Nephron progenitor cell (in vitro differentiated cells): ENCODE measurements at places on chromosomes 6 and 20.

- no peak for DNase-seq
Observed at GRCh38 chr6:113626475-113626874, 230.7 kb upstream of the MARCKS start.

DNA sequence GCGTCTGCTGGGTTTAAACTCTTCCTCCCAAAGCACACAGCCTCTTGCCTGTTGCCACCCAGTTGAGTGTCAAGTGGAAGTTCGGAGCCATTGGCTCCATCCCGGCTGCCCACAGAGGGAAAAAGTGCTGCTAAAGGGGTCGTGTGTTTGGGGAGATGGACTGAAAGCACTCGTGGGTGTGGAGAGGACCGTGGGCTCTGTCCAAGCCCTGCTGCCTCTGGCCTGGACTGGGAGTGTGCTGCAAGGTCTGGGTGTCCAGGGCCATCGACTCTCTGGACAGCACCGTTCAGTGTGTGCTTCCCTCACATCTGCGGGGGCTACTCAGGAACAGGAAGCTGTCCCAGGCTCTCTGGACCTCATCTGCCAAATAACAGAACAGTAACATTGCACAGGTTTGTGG, 269.3 kb downstream of the DLL1 start:
- no peak for DNase-seq

GRCh38 chr20:59692139-59692538, 87.8 kb downstream of the PHACTR3 start:
- DNase-seq: no peak

- DNase-seq: no peak
Observed at GRCh38 chr6:74765486-74765885, 440.4 kb downstream of the COL12A1 start.

DNA sequence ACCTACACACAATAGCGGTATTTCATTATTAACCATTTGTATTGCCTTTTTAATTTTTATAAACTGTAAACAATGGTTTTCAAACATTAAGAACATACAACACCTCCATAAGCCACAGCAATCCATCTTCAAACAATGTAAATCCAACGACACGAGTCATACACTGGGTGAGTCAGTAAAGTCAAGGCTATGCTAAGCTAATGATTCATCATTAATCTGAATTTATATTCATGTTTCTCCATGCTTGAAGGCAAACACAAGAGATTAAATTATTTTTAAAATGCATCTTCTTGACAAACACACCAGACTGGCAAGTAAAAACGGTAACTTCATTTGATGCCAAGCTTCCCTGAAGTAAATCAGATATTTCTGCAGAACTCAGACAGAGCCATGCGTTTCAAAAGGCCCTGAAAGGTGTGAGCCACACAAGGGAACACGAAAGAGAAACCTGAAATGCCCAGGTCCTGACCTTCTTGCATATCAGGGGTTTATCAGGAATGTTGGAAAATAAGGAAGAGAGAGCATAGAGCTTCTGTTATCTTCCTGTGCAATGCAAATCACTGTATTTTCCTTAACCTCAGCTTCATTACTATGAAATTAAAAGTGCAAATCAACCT, 162.5 kb downstream of the ALDH8A1 start:
- DNase-seq: no peak

GRCh38 chr6:33616113-33616512, 5.0 kb upstream of the ITPR3 start:
- no peak for DNase-seq

DNA sequence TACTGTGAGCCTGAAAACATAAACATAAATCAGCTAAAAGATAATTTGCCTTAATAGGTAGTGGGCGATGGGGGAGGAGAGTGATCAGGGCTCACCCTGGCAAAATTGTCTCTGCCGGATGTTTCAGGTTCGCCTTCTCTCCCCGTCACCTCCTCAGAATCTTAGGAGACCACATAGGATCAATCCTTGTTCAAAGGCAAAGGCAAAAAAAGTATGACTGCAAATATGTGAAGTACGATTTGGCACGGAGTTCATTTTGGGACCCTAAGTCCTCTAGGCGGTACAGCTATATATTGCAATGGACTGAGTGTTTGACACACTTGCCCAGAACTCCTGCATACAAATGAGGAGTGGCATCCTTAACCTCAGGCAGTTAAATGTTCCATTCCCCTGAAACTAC, 649.2 kb upstream of the FLRT3 start:
- no peak for DNase-seq

- DNase-seq: peak; percentile 43
Observed at GRCh38 chr6:166167258-166167731, 356 bp downstream of the TBXT start.

GRCh38 chr20:17824676-17825251, 125.0 kb downstream of the BANF2 start:
- no peak for DNase-seq

GRCh38 chr20:25288291-25289181, 40.7 kb downstream of the PYGB start:
- DNase-seq: no peak

DNA sequence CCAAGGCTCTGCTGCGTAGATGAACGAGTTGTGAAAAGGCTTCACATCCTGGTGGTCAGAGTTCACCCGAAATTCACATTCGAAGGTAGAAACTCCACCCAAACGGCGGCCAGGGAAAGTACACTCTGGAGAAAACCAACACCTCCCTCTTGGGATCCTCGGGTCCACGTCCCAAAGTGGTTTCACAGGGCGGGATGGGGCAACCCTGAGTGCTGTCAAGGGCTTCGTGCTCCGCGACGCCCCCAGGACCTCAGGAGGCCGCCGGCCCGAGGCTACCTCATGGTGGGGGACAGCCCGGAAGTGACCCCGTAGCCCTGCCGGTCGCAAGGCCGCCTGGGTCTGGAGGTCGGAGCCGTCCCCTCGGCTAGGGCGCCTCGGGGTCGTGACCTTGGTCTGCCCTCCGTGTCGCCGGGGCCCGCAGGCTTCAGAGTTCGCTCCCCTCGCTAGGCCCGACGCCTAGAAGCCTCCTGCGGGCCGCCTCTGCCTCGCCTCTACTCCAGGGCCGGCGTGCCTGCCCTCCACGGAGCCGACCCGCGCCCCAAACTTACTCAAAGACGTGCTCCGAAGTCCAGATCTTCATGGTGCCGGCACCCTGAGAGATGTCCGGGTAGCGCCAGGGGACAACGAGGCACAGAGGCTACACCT, at the start of gene PRELID3B:
TSS of gene PRELID3B (minus strand) at position 636 of the 645 bp plus-strand sequence. CDS start at position 580, 56 bp downstream.
- DNase-seq: no peak

DNA sequence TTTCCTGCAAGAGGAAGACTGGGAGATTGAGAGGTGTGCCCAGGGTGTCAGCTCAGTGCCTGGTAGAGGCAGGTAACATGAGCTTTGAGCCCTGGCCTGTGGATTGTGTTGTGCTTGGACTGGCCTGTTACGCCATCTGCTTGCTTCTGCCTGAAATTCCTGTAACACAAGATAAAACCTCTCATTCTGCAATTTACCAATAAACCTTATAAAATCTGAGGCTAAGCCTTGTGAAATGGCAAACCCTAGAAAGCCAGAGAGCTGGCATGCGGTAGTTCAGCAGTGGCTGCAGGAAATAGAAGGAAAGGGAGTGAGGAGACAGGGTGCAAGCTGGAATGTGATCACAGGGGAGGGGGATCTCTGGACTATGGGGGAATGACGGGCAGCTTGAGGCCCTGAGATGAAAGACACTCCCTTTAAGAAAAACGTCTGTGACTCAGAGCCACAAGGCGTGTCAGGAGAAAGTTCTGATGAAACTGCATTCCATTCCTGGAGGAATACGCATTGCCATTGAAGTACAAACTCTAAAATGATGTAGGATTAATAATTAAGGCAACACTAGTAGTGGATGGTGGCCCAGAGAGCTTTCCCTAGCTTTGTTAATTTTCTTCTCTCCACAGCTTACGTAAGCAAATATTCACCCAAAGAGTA, 26.3 kb upstream of the TFAP2A start:
- DNase-seq: no peak

DNA sequence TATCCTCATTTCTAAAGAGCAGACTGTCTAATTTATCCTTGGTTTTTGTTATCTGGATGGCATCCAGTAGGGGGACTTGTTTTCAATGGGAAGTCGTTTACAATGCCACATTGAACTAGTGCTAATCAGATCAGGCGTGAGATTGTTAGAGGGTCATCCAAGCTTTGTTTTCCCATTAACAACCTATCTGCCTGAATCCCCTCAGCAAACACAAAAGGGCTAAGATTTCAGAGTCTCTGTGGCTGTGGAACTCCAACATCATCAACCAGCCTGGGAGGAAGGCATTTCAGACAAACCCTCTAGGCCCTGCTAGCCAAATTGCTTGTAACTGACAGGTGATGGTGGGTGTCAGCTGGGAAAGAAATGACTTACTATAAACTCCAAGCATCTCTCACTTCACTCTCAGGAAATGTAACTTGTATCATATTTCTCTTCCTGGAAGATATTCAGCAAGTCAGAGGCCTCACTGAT, 47.7 kb downstream of the COL19A1 start:
- DNase-seq: no peak

GRCh38 chr20:2643708-2644107, 8.7 kb upstream of the NOP56 start:
- DNase-seq: no peak

DNA sequence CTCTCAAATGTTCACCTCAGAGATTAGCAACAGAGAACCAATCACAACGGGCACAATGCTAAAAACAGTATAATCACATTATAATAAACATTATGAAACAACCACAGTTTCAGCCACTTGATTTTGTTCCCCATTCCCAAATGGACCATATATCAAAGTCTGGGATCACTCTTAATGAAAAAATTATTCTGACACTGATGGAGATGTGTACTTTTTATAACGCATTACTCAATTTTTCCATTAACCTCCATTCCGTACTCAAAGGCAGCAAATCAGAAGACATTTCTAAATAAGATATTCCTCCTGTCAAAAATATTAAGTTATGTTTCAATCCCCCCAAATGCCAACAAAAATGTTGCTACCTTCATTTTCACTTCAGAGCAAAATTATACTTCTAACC, 2.8 kb downstream of the CPNE1 start:
- DNase-seq: no peak

DNA sequence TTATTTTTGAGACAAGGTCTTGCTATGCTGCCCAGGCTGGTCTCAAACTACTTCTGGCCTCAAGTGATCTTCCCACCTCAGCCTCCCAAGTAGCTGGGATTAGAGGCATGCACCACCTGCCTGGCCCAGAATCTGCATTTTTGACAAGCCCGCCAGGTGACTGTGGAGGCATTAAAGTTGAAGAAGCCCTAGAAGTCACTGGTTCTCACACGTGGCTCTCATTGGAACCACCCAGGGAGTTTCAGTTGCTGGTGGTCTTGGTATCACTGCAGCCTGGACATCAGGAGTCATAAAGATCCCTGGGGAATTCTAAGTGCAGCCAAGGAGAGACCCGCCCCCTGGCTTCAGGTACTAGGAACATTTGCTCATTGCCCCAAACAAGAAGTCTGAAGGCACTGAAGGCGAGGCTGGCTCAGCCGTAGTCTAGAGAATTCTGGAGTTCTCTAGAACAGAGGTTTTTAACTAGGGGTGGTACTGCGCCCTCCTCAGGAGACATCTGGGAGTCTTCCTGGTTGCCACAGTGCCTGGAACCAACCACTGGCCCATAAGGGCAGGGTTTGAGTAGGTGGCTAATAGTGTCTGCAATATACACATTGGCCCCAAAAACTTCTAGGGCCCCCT, 182.8 kb downstream of the ZMYND8 start:
- DNase-seq: no peak

DNA sequence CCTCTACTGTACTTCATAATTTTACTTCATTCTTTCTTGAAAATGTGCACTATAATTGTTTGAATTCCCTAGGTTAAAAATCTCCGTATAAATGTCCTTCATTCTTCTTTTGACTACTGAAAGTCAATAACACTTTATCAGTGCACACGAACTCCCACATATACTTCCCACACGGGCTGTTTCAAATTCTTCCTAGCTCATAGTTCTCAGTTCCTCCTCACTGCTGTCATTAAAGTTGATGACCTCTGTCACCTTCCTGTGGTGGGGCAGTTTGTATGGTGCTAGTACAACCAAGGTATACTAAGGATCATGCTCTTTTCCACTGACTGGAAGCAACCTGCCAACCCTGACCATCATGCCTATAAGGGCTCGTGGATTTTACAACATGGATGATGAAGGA, 40.0 kb upstream of the CD2AP start:
- no peak for DNase-seq

DNA sequence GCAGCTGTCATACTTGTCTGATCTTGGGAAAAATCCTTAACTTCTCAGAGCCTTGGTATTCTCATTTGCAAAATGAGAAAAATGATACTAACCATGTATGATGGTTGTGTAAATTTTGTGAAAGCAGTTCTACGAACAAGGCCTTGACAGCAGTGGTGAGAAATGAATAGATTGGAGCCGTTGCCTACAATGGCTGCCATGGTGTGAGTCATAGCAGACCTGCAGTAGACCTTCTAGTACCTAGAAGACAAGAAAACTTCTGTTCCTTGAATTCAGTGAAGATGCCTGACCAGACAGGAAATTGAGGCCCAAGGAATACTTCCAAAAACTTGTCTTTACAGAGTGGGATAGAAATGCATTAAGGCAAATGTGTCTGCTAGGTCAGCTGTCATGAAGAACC, 338.9 kb downstream of the QKI start:
- no peak for DNase-seq

DNA sequence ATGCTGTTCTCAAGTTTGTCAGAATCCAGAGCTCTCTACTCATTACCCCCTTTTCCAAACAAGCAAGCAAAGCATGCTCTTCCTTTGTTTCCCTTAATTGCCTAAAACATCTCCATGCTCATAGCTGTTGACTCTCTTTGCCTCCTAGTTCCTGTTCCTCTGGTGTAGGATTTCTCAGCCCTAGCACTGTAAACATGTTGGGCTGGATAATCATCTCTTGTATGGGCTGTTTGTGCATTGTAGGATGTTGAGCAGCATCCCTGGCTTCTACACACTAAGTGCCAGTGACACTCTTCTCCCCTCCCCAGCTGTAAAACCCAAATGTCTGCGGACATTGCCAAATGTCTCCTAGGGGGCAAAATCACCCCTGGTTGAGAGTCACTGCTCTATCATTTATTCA, 14.0 kb downstream of the PPARD start:
- no peak for DNase-seq

DNA sequence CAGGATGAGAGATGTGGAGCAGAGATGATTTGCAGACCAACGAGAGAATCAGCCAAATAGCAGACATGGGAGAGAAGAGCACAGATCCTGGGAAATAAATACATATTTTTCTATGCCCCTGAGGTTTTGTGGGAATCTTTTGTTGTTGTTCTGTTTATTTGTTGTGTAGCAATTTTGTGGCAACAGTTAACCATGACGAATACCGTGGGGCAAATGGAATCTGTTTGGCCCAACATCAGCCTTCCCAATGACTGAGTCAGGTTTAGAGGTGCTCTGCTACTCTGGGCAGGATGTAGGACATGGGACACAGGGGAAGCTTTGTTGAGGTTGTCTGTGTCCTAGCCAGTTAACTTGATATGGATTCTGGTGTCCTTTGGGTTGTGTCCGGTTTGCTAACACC, 7.9 kb upstream of the SLC2A10 start:
- DNase-seq: no peak

DNA sequence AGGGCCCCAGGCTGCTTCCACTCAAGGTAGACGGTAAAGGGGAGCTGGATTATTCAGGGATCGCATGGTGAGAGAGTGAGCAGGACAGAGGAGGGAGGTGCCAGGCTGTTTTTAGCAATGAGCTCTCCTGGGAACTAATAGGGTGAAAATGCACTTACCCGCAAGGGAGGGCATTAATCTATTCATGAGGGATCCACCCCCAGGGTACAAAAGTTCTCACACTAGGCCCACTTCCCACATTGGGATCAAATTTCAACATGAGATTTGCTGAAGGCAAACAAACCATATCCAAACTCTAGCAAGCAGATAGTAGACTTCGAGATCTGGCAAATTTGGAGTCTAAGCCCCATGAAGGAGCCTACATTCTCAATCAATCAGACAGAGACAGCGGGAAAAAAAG, 408.6 kb downstream of the RNF144B start:
- no peak for DNase-seq
